ENCODE measurements at places on chromosomes 3 and 15.

GRCh38 chr15:29037997-29038705 is 152.4 kb downstream of the APBA2 start:
- DNase-seq, result no peak

DNA sequence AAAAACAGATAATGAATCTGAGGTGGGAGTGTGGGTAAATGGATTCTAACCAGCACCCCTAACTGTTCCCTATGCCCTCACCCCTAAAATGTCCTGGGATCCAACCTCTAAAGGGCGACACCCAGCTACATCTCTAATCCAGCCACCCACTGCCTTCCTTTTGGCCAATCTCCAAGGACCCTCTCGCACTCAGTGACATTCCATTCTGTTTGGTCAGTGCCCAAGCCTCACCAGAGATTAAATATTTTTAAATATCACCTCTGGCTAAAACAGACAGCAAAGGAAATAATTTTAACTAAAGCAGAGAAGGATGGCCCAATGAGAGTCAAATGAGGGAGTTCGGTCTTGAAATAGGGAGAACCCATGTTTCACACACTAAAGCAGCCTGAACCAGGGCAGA is 19.9 kb upstream of the SCN10A start:
- no peak for DNase-seq

- no peak for DNase-seq
These were observed 14.0 kb upstream of the CHD2 start for GRCh38 chr15:92886042-92886537.

DNA sequence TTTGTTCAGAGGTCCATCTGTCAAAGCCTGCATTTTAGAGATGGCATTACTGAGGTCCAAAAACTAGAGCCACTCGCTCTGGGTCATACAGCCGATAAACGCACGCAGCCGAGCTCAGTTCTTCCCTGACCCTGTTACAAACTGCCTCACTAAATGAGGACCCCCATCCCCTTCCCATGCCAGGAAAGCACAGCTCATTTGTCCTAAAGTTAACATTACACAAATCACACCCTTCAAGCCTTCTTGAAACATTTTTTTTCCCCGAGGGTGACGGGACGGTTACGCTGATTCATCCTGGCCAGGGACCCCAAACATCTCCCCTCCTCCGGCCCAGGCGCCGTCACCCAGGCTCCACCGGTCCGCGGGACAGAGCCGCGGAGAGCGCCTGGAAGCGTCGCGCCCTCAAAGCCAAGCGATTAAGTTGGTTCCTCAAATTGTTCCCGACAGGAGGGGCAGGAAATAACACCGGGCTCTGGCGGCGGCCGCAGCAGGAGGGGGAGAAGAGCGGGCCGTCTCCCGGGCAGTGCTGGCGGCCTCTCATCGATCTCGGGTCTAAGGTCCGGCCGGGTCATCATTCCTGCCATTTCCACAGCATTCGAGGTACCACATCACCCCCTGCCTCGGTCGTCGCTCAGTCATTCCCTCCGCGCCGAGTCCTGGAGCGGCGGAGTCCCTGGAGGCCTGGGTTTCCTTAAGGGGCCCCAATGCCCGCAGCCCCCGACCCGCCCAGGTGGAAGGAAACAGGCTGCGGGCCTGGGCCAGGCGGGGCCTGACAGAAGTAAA is 619 bp upstream of the CMTM8 start:
- peak; percentile 19 for DNase-seq

DNA sequence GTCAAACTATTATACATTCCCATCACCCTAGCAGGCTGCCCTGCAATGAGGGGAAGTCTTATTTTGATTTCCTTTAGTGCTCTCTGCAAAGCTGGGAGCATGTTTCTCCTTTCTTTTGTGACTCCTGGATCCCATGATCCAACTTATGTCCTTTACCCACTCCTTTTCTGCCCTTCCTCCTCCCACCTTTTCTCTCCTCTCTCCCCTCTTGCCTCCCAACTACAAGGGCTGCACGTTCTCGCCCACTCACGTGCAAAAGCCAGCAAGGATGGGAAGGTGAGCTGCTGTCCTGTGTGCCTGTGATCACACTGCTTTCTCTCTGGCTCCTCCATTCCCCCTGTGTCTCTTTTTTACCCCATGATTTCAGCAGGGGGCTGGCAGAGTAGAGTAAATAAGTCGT is 6.1 kb downstream of the VIPR1 start:
- DNase-seq, result no peak

DNA sequence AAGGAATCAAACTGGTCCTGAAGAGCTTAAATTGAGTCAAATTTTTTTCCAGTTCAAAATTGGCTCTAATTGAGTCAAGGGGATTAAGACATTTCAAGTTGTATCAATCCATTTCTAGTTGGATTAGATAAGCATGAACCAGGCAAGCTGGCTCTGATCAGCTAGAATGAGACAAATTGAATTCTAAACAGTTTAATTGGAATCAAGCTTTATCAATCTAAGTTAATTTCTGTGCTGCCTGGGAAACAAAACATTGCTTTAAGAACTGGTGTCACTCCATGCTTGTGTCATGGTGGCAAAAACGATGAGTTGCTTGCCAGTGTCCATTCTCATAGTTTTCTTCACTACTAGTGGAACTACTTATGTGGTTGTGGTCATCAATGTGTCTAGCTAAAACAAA is 116.8 kb downstream of the TGFBR2 start:
- no peak for DNase-seq

DNA sequence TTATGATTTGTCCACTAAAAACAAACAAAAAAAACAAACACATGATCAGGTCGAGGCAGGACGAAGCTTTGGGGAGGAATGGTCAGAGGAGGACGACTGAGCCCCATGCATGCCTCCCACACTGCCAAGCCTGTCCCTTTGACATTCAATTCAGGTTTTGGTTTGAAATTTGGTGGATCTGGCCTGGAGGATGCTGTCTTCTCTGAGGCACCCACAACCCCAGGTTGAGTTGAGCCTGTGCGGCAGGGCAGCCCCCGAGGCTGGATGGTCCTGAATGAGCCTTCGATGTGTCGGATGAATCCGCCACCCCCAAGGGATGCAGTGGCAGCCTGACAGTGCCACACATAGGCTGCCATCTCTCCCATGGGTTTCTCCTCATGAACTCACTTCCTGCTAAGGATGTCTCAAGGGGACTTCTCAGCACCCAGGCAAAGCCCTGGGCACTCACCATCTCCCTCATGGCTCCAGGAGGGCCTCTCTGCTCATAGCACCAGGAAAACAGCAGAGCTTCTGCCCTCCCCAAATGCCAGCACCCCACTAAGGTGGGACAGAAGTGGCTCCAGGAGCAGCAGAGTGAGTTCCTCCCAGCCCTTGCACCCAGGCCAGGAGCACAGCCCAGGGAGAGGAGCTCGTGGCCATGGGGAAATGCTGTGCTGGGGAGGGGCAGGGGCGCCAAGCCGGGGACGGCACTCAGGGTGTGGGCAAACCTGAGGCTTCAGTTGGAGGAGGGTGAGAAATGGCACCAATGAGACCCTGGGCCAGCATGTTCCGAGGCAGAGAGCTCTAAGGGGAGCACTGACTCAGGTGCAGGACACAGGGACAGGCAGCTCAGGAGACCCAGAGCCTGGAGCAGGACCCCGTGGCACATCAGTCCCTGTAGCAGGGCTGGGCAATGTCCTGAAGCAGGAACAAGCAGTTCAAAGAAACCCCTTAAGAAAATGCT is 18.5 kb downstream of the PRR23E start:
- no peak for DNase-seq

- DNase-seq, result no peak
These were observed 271.5 kb downstream of the TUSC7 start for GRCh38 chr3:116981089-116981488.

- no peak for DNase-seq
These were observed 55.1 kb downstream of the GASK1A start for GRCh38 chr3:43034200-43034599.

DNA sequence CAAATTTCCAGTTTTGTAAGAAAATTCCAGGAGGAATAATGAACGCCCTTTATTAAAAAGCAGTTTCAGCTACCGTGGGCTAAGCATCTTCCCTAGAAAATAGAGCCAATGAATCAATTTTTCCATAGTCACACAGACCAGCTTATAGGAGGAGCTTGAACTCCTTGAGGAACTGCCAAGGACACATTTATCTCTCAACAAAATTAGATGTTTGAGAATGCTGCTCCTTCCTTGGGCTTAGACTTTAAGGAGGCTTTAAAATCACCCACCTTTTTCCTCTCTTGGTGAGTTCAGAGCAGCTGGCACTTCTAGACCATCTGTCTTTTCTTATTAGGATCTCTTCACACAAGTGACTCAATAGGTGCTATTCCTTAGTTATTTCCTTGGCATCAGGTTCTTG is 588.0 kb downstream of the SQOR start:
- no peak for DNase-seq

- no peak for DNase-seq
These were observed 1.9 kb downstream of the ARPP19 start for GRCh38 chr15:52566889-52567288.

DNA sequence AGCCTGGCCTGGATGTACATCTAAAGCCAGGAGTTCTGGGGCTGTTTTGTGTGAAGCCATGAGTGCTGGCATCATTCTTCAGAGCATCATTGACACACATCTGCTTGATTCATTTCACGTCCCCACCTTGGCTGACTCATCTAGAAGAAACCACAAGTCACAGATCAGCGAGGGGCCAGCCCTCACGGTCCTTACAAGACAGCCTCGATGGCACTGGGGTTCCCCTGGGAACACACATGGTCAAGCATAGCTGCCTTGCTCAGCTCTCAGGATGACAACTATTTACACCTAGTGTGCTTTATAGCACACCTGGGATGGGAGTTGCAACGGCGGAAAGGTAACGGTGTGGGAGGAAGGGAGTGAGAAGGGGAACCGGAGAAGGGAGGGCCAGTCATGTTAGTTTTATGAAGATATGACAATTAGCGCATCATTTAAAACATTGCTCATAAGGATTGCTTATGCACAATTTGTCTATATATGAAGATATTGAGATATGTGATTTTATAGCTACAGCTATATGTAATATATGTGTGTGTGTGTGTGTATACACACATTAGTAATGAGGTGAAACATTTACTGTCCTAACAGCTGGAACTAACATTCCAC is 227.1 kb downstream of the RPLP1 start:
- DNase-seq, result no peak

DNA sequence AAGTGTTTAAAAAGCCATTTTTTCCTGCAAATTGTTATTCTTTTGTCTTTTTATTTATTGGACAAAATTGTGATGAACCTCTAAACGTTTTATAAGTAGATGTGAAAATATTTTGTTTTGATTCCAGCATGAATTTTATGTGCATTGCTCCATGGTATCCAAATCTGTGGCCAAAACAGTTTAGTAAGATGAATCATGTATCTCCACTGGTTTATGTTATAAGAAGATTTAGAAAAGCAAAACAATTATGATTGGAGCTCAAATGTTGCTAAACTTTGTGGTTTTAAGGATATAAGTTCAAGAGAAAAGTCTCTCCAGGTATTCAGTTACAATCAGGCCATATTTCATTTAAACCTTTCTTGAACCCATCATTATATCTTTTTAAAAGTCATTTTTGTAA is 80.9 kb downstream of the NECTIN3 start:
- no peak for DNase-seq

DNA sequence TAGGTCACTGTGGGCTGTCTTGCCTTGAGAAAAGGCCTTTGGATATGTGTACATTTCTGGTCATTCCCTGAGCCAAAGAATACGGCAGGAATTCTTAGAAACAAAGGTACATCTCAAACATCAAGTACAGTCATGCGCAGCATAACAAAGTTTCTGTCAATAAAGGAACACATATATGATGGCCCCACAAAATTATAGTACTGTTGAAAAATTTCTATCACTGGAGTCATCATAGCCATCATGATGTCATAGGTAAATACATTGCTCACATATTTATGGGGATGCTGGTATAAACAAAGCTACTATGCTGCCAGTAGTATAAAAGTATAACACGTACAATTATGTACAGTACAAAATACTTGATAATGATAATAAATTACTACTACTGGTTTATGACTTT is 38.9 kb upstream of the NECTIN3 start:
- no peak for DNase-seq

- DNase-seq, result no peak
These were observed 984 bp upstream of the SMARCC1 start for GRCh38 chr3:47782446-47783308.

GRCh38 chr3:20752416-20752815 is 566.4 kb upstream of the SGO1 start:
- DNase-seq, result no peak

DNA sequence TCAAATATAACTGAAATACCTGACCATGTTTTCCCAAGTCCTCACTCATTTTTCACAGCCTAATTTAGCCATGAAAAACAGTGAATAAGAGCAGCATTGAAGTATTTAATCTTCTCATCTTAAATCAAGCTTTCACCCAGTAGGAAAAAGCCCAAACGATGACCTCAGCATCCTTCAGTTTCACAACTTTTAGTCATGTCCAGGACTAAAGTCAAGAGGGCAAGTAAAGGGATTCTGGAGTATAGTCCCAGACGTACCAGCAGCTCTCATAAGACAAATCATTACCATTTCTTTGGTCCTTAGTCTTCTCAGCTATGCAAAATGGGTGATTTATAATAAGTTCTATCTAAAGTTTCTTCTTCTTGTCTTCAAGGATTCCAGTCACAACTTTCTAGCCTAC is 237.3 kb downstream of the IL5RA start:
- DNase-seq, result no peak

GRCh38 chr15:96960711-96961480 is 630.4 kb downstream of the NR2F2 start:
- DNase-seq, result no peak

DNA sequence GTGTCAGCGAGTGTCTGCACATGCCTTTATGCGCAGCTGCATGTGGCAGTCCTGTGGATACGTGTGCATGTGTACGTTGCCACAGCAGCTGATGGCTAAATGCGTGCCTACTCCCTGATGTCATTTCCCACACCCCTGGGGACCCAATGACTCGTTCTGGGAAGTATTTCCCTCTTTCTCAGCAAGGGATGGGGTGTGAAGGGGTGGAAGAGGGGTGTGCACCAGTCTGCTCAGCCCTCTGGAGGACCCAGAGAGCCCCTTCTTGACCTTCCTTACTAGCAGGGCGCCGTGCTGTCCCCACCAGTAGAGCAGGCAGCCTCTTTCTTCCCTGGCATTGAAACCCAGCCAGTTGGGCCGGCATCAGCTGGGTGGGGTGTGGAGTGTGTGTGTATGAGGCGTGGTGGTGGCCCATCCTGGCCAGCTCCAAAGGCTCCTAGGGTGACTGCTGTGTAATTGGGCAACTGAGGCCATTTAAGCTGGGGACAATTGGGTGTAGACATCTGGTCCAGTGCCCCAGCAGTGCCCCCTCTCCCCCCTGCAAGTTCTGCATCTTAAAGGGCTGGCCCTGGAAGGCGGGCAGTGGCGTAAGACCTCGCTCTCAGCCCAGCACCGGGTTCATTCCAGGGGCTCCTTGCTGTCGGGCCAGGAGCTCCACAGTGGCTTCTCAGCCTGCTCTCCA is 19.2 kb downstream of the SNX33 start:
- no peak for DNase-seq

Measured in testis (tissue), 5 donors.